ENCODE measurements at places on chromosomes 1 and 21.

DNA sequence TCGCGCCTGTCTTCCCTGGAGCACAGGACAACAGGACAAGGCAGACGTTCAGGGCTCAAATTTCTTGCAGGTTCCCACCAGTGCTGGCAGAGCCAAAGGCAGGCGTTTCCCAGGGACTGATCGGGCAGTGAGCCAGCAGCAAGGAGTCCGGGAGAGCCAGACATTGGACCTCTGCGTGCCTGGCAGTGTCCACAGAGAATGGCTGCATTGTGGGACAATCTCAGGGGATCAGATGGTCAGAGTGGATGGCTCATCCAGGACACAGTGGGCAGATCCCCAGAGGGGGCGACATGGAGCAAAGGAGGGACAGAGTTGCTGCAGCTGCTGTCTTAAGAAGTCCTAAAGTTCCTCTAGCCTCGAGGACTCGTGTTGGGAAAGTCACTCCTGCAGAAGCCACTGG, 4.6 kb downstream of the TMEM63A start:
- DNase-seq: no peak

- no peak for DNase-seq
These were observed 43.8 kb downstream of the CD53 start for GRCh38 chr1:110916669-110917306.

GRCh38 chr1:29425631-29426030, 189.3 kb downstream of the PTPRU start:
- no peak for DNase-seq

- DNase-seq: no peak
These were observed 25.6 kb upstream of the VAV3 start for GRCh38 chr1:107990606-107991005.

DNA sequence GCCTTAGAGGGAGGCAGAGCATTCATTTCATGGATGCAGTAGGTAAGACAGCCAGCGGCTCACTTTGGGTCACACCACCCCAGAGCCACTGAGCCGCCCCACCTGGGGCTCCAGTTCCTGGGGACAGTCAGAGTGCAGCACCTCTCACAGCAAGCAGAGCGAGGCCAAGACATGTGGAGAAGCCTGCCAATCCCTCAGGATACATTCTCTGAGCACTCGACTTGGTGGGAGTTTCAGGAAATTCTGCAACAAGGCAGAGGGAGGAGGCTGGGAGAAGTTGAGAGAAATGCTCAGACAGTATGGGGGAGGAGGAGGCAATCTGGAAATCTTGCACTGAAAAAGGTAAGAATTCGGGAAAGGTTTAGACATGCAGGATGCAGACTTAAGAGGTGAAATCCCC, 60.8 kb upstream of the WLS start:
- no peak for DNase-seq

GRCh38 chr21:44089001-44089911, 17.9 kb upstream of the PWP2 start:
- DNase-seq: peak; percentile 52

DNA sequence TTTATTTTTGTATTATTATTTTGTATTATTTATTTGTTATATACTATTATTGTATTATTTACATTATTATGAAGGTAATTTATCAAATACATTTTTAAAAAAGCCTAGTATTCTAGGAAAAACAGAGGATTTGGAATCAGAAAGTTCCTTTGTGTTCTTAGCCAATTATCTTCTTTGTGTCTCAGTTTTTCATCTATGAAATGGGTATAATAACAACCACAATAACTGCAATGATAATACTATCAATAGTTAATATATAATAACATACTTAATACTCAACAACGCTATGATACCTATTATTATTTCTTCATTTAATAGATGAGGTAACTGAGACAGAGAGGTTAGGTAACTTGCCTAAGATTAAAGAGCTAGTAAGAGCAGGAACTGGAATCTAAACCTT, 80.4 kb upstream of the GNG4 start:
- no peak for DNase-seq

GRCh38 chr1:29963946-29964345, 727.6 kb downstream of the PTPRU start:
- no peak for DNase-seq

DNA sequence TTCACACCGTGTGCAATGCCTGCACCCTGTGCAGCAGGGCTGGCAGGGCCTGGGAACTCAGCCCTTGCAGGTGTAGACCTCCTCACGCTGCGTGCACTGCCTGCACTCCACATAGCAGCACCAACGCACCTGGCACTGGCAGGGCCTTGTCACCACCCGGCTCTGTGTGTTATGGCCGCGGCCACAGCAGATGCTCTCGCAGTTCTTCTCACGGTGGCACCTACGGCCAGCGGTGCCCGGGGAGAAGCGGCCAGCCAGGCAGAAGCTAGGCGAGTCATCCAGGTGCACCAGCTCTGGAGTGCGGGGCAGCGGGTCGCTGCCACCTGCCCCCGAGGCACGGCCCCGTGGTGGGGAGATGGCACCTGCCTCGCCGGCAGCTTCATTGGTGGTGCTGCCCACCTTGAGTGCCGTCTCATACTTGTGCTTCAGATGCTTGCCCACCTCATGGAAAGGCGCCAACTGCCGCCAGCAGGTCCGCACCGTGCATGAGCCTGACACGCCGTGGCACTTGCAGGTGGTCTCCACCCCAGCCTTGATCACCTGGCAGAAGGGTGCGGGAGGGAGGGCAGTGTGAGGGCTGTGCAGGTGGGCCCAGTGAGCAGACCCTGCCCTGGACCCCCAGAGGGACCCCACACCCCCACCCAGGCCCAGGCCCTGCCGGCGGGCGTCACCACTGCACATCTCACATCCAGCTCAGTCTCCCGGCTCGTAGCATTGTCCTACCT, 26.1 kb downstream of the WNT9A start:
- no peak for DNase-seq

DNA sequence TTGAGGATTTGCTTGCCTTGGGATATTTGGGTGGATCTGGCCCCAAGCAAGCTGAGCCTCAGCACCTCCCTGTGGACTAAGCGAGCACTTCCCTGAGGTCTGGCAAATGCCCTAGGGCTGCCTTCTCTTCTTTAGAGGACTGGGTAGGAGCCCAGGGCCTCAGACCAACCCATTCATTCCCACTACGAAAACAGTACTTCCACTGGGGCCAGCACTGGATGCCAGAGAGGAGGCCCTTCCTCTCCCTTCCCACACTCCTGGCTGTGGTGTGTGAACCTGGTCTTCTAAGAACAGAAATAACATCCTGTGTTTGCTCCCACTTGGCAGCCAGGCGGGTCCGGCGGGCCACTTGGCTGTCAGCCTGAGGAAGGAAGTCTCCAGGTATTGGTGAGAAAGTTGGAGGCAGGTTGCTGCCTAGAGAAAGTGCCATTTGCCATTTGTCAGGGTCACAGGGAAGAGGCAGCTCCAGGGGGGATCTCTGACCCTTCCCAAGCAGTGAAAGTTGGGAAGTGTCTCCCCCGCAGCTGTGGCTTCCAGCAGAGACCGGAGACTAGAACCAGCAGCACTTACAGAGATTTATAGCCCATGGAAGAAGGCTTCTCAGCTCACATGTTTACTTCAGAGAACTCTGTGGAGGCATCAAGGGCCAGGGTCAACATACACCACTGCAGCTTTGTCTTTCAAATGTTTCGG, 323.5 kb downstream of the SIPA1L2 start:
- DNase-seq: no peak

GRCh38 chr1:44635439-44635838, 38.8 kb downstream of the TMEM53 start:
- no peak for DNase-seq

DNA sequence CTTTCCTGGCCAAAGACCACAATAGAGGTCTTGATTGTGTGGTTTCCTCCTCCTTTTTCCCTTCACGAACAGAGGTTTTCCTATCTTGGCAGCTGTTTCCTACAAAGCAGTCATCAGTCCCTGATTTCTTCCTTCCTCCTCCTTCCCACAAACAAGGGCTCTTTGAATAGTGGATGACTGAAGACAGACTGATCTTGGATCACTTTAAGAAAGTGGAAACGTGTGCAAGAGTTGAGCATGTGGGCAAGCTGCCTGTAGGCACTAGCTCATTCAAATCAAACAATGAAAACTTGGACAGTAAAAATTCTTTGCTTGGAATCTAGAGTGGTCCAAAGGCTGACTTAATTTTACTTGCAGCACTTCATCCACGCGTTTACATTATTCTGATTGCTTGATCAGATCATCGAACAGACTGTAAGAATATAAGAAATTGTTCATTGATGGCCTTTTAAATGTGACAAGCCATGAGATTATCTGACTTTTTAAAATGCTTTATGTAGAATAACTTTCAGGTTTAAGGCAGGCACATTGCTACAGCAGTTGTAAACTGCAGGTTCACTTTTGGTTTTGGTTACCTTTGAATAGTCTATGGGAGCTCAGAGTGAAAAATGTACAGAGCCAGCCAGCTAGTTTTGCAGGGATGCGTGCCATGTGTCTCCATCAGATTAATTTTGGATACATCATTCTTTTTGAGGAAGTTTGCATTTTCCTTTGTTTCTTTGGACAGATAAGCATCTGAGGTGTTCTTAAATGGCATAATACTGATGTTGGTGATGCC, 34.4 kb downstream of the ADGRL2 start:
- no peak for DNase-seq

GRCh38 chr1:53365437-53366063, 37.7 kb upstream of the LRP8 start:
- peak; percentile 4 for DNase-seq

GRCh38 chr21:16028142-16028541, 298.4 kb downstream of the USP25 start:
- DNase-seq: no peak

GRCh38 chr1:61005614-61006580, 76.5 kb upstream of the NFIA start:
- no peak for DNase-seq

- no peak for DNase-seq
These were observed 64.2 kb upstream of the RBM34 start for GRCh38 chr1:235225299-235225698.

- no peak for DNase-seq
These were observed 91.7 kb upstream of the WNT4 start for GRCh38 chr1:22234476-22235030.

DNA sequence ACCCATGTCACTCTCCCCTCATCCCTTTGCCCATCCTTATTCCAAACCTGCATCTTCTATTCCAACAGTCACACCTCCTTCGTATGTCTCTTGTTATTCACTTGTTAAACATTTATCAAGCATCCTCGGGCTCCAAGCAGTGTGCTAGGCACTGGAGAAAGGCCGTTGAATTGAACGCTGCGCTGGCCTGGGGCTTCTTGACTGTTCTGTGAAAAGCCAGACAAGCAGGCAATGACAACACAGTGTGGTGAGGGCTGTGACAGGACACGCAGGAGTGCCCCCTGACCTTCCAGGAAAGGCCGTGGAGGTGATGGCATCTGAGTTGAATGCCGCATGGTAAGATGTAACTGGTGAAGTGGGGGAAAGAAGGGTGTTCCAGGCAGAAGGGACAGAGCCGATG, 19.2 kb downstream of the ETV3 start:
- DNase-seq: no peak

DNA sequence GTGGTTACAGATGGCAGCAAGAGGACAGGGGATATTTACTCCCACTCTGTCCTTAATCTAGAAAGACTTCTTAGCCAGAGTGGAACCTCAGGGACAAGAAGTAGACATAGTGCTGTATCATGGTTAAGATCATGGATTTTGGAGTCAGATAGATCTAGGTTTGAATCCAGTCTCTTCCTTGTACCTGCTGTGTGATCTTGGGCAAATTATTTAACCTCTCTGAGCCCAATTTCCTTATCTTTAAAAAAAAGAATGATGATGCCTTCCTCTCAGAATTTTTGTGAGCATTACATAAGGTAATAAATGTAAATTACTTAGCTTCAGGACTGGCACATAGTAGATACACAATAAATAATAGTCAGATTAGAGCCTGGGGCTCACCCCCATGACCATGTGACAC, 78.4 kb downstream of the TAS1R2 start:
- no peak for DNase-seq

DNA sequence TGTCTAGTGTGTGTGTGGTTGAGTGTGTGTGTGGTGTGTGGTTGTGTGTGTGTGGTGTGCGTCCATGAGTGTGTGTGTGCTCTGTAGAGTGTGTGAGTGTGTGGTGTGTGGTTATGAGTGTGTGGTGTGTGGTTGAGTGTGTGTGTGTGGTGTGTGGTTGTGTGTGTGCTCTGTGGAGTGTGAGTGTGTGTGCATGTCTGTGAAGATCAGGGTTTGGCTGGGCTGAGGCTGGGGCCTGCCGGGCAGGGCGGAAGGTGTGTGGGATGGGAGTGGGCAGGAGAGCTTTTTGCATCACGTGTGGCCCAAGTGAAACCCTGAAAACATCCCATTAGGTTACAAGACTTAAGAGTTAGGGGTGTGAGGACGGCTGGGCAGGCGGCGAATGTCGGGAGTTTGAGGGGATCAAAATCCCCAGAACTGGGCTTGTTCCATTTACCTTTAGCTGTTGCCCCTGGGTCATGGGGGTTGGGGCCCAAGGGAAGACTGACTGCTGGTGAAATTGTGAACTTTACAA, 2.9 kb upstream of the FCMR start:
- DNase-seq: peak; percentile 56

DNA sequence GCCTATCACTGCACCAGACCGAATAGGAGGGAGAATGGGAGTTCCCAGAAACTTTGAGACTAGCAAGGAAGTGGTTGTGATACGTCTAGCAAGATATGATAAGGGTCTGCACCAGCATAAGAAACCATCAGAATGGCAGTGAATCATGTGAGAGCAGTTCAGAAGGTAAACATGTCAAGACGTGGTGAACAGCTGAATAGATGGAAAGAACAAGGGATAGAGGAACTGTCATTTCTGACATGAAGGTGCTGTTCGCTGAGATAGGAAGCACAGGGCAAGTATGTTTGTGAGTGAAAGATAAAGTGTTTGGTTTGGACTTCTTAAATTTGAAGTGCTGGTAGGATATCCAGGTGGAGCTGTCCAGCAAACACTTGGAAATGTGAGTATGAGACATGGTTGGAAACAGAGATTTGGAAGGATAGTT, 1.1 kb upstream of the AGO1 start:
- no peak for DNase-seq

DNA sequence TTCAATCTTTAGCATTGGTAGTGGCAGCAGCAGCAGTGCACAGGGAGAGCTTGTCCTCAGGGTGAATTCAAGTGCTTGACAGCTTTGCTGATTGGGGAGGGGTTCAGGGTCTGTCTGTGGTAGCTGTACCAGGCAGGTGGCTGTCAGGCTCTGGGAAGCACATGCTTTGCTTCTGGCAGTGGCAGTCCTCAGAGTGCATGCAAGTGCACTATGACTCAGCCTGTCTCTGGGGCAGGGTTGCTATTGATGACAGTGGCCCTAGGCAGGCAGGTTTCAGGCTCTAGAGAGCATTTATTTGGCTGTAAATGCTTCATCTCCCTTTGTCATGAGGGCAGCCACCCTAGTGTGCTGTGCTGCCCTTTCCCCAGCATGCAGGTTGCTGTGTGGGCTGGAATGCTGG, 251.9 kb upstream of the LRRC7 start:
- no peak for DNase-seq

DNA sequence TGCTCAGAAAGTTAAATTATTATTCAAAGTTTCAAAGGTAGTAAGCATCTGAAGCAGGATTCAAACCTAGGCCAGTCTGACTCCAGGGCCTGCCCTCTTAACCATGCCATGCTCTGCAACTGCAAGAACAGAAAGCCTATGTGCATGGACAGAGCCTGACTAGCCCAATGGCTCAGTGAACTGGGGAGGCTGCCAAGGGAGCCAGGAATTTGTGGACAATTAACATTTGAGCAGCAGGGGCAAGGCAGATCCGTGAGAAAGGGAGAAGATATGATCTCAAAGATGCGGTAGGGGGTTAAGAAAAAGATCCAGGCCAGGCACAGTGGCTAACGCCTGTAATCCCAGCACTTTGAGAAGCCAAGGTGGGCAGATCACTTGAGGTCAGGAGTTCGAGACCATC, 6.5 kb upstream of the ATP1A4 start:
- no peak for DNase-seq

- DNase-seq: no peak
These were observed 62.5 kb upstream of the ATF3 start for GRCh38 chr1:212545941-212546635.

GRCh38 chr1:53350853-53351767, 23.2 kb upstream of the LRP8 start:
- DNase-seq: no peak

Data from activated naive CD8-positive, alpha-beta T cell treated with anti-CD3 and anti-CD28 coated beads, Interleukin-2, amount 10 ng/mL, durations not matched to agents 7 days and 5 days (primary cell).